NCI-H524 treated with DMSO at 0.1 percent for 48 hours (cell line): ENCODE measurements at places on chromosomes 3 and 15.
A peak's percentile ranks its signal among the peaks of the same experiment; 100 is the strongest.

DNA sequence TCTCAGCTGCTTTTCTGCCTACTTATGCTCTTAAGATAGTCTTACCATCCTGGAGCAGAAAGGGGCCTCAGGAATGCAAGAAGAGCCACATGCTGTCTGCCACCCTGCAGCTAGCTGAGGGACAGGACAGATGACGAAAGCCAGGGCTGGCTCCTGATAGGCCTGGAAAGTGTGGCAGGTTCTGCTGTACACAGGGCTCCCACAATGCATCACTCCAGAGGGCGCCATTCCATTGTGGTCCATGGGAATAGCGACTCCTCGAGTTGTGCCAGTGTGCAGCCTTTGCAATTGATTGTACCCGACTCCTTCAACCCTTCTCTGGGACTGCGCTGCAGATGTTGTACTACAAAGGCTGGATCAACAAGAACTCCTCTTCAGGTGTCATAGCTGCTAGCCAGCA is 11.2 kb downstream of the ACAN start:
- DNase-seq: no peak

- no peak for DNase-seq
These were observed 22.8 kb upstream of the MAP4 start for GRCh38 chr3:48038971-48039481.

DNA sequence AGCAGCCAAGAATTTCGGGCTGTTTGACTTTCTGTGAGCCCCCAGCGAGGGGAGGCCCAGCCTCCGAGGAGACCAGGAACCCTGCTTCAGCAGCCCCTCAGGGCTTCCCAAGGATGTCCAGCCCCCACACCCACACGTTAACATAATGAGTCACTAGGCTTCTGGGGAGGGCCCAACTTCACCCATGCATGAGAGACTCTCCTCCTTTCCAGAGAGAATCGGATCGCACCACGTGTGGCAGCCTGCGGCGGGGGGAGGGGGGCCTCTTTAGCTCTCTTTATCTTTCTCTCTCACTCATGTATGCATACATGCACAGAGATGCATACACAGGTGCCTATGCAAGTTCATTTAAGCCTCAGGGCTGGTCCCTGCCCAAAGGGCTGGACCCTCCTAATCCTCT is 3.1 kb upstream of the AP2M1 start:
- DNase-seq: no peak

DNA sequence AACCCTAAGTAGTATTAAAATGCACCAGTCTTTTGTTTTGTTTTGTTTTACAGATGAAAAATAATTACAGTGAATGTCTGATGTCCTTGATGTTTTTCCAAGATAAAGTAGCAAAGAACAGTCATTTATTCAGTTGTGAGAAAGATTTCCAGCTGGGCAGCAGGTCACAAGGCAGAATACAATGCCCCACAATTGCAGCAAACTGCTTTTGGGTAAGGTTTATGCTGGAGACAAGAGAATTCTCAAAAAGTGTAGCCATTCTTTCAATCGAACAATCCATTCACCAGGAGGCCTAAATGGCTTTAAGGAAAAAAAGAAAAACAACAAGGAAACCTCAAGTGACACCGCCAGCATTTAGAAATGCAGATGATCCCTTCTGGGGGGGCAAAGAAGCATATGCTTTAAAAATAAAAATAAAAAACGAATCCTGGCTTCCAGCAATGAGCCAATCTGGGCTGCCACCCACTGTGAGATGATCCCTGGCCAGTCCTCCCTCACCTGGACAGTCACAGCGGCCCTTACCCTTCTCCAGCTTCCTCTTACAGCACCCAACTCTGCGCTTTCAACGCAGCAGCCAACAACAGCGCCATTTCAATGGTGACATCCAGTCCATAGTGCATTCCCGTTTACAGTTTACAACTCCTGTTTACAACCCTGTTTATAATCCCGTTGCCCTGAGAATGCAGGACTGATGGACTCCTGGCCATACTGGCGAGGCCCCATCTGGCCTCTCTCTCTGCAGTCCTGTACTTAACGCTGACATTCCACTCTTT is 25.7 kb upstream of the WNT5A start:
- no peak for DNase-seq

GRCh38 chr3:51044982-51045381 is 340.1 kb upstream of the MANF start:
- peak; percentile 39 for DNase-seq

GRCh38 chr3:81173514-81173913 is 587.9 kb downstream of the GBE1 start:
- no peak for DNase-seq

GRCh38 chr3:35639254-35640186 is at the start of gene ARPP21:
Gene ARPP21 (plus strand): TSS chr3:35639525. CDS start chr3:35681752, 42,227 bp downstream.
- DNase-seq: no peak
